Type B pancreatic cell (in vitro differentiated cells): ENCODE measurements at places on chromosomes 2 and 18. TPM values are rescaled to one million over a fixed set of nuclear protein-coding genes. Genes with fewer than 3 reads are reported as not detected.

MROH2A gene
- not detected in 2 replicates for total RNA-seq

RAPGEF4 gene
- total RNA-seq: 4.3 and 4.4 TPM in 2 replicates

DNA sequence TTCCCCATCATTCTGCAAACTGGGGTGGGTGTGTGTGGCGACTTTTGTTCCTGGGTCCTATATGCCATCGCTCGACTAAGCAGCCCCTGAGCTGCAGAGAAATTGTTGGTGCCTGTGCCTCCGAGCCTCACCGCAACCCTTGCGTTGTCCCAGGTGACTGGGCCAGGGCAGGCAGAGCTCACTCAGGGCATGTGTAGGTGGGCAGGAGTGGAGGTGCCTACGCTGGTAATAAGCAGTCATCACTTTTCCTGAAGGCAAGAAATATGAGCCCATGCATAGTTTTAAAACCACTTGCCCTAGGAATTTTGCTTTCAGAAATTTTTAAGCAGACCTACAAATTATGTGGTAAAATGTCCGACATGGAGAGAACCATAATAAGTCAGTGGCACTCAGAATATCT, 197.8 kb downstream of the SMAD7 start:
- DNase-seq: no peak

DNA sequence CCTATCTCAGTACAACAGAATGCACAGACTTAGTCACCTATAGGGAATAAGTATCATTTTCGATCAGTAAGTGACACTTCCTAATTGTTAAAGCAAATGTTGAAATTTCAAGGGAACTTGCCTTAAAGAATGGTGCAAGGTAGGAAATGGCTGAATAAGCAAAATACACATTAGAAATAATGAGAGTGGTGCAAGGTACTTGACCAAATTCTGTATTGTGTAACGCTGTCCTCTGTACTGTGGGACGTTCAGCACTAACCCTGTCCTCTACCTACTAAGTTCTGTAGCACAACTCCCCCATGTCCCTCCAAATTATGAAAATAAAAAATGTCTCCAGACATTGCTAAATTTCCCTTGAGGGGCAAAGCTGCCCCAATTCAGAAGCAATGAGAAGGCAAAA, 19.4 kb downstream of the MMADHC start:
- no peak for DNase-seq

GRCh38 chr2:47129191-47129706, 25.9 kb downstream of the STPG4 start:
- DNase-seq: no peak

DNA sequence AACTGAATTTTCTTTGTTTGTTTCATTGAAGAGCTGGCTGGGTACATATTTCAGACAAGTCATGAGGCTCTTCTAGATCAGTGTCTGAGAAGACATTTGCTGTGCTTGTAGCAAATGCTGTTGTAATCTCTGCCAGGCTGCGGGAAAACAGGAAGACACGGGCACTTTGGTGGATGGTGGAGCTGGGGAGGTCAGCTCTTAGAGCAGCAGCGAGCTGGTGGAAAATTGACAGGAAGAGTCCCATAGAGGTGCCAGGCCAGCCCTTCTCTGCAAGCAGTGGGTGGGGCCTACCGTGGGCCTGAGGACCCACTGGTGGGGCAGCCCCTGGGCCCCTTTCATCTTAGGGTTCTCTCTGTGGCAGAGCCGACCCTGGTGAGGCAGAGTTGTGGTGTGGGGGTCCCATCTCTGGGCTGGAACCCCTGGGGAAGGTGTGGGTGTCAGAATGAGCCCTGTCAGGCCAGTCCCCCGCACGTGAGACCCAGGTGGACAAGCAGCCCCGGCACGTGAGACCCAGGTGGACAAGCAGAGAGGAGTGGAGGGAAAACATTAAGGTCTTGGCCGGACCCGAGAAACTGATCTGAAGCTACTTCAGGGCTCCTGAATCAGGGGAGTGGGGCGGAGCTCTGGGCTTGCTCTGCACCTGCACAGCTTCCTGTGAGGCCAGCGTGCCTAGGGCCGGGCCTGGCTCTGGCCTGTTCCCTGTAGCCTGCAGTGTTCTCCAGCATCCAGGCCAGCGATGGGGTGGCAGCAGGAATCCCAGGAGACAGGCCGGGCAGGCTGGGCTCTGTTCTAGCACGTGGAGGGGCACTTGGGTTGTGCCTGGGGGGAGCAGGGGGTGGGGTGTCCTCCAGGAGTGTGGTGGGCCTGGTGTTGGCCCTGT, 273.5 kb upstream of the HDAC4 start:
- DNase-seq: no peak

GRCh38 chr18:36960038-36960437, 131.1 kb downstream of the KIAA1328 start:
- DNase-seq: no peak

GRCh38 chr18:79217979-79218604, 148.9 kb downstream of the ATP9B start:
- DNase-seq: no peak

GRCh38 chr18:63106727-63107126, 212.8 kb downstream of the BCL2 start:
- DNase-seq: no peak

DNA sequence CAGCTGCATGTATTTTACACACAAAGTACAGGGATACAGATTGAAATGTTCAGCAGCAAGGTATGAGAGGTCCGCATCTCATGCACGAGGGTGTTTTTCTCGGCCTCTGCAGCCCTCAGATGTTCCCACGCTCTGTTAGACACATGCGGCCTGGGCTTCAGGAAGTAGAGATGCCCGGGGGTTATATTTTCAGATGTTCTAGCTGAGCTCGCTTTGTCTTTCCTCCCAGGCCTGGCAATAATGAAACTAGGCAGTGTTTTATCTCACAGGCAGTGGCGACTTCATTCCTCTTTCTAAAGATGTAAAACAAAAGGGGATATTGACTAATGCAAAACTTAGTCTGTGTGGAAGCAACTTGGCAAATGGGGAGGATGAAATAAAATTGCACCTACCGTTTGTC, 190.7 kb downstream of the GBX2 start:
- DNase-seq: no peak

DNA sequence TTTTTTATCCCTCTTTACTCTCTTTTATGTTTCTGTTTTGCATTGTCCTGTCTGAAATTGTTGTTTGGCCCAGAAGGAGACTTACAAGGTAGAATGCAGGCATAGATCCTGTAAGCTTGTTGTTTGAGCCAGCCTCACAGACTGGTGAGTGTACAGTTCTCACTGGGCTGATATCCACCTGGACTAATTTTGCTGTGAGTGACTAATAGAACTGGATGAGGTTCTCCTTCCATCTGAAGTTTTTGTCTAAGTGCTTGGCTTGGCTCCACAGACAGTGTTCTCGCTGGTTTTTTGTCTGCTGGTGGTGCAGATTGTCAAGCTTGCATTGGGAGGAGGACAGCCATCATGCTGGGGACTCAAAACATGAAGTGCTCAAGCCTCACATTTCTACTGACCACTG, 495.7 kb downstream of the TSN start:
- DNase-seq: no peak
